ENCODE measurements at places on chromosomes 7 and 10. TPM values are rescaled to one million over a fixed set of nuclear protein-coding genes. Genes with fewer than 3 reads are reported as not detected.

- DNase-seq: peak; percentile 64
Observed at GRCh38 chr10:5283305-5284158, 81.2 kb upstream of the UCN3 start.

GRCh38 chr7:37893359-37893758, 23.3 kb downstream of the SFRP4 start:
- DNase-seq: no peak

DNA sequence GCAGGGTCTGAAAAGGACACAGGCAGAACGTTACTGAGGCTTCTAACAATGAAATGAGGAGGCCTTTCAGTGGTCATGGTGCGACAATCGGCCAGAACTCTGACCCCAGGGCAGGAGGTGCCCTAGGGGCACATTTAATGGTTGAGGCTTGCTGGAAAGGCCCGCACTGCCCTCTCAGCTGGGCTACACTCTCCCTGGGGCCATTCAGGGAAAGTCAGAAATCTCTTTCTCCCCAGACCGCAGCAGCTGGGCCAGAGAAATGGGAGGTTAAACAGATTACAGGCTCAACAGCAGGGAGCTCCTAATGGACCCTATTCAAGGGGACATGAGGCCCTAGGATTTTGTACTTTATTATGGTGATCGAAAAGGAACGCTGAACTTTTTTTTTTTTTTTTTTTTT, 85.6 kb upstream of the FGFR2 start:
- no peak for DNase-seq

DNA sequence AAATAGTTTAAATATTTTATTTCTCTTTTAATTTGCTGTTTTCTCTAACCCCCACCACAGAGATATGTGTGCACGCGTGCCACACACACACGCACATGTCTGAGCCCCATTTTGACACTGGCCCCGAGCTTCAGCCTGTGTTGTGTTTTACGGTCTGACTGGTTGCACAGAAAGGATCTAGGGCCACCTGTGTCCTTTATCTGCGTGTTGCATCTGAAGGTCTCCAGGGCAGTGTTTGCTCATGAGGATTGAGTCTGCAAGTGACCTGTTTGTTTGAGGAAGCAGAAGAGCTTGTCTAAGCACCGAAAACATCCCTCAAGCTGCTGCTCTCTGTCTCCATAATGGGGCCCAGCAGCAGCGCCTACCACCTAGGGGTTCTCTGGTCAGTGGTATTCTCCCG, 266.4 kb upstream of the LYZL1 start:
- DNase-seq: no peak

- DNase-seq: no peak
Observed at GRCh38 chr7:47719675-47720074, 137.8 kb upstream of the TNS3 start.

DNA sequence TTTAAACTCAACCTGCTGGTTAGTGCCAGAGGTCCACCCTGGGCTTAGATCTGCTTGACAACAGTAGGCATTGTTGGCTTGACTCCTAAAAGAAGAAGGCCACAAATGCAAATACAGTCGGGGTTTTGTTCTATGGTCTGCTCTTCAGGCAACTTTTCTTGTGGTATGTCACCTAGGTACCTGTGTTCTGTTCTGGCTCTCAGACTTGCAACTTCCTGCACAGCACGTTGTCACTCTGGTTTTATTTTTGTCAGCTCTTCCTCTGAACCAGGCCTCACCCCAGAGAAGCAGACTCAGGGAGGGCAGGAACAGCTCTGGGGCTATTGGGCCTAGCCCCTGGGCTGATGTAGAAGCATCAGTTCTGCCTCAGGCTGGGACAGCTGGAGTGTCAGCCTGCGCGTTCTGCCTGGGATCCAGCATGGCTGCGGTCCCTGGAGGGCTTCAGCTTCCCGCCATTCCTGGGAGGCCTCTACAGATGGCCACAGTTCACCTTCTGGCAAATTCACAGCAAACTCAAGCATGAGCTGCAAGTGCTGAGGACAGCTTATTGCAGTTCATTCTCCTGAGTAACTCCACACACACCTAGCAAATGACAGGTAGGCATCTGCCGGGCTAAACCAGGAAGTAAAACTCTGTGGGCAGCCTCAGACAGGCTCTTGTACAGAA, 11.0 kb upstream of the PDCD4 start:
- DNase-seq: no peak

- DNase-seq: no peak
Observed at GRCh38 chr10:35396560-35397434, 60.5 kb downstream of the CCNY start.

The DNAH11 gene
- total RNA-seq: 0.17 TPM

The ATOH7 gene
- total RNA-seq: not detected

The SLC29A4 gene
- 7.6 TPM for total RNA-seq

Measured in mammary epithelial cell (primary cell).